Spinal cord (tissue), 10 donors: ENCODE measurements at places on chromosomes 11 and 22.
A peak's percentile ranks its signal among the peaks of the same experiment; 100 is the strongest.

DNA sequence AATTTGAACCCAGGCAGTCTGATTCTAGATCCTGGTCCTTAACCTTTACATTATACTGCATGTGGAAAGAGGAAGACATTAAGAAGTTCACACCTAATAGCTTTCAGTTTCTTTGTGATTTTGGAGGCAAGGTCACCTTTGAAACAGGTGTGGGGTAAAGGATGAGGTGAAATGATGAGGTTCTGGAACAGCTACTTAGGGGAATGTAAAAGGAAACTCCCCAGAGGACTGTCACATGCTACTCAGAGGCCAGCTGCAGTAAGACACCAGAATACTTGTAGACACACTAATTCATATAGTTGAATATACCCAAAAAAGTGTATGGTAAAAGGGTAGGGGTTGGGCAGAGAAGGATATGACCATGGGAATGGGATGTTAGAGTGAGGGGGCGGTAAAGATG, 5.4 kb downstream of the APIP start:
- H3K4me1 ChIP-seq: no peaks in the 10 kb centered on the region
- no peak overlapping the region for H3K4me3 ChIP-seq
- no peak for DNase-seq

DNA sequence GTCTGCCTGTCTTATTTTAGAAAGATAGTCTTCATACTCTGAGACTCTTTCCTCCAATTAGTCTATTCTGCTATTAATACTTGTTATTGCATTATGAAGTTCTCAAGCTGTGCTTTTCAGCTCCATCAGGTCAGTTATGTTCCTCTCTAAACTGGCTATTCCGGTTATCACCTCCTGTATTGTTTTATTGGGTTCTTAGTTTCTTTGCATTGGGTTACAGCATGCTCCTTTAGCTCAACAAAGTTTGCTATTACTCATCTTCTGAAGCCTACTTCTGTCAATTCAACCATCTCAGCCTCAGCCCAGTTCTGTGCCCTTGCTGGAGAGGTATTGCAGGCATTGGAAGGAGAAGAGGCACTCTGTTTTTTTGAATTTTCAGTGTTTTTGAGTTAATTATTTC, 21.0 kb upstream of the OR5AK2 start:
- no peaks in the 10 kb centered on the region for H3K36me3 ChIP-seq
- no peaks in the 10 kb centered on the region for H3K27me3 ChIP-seq
- no peaks in the 10 kb centered on the region for H3K4me1 ChIP-seq
- DNase-seq: no peak
- no peak overlapping the region for H3K27ac ChIP-seq
- H3K4me3 ChIP-seq: no peak overlapping the region

DNA sequence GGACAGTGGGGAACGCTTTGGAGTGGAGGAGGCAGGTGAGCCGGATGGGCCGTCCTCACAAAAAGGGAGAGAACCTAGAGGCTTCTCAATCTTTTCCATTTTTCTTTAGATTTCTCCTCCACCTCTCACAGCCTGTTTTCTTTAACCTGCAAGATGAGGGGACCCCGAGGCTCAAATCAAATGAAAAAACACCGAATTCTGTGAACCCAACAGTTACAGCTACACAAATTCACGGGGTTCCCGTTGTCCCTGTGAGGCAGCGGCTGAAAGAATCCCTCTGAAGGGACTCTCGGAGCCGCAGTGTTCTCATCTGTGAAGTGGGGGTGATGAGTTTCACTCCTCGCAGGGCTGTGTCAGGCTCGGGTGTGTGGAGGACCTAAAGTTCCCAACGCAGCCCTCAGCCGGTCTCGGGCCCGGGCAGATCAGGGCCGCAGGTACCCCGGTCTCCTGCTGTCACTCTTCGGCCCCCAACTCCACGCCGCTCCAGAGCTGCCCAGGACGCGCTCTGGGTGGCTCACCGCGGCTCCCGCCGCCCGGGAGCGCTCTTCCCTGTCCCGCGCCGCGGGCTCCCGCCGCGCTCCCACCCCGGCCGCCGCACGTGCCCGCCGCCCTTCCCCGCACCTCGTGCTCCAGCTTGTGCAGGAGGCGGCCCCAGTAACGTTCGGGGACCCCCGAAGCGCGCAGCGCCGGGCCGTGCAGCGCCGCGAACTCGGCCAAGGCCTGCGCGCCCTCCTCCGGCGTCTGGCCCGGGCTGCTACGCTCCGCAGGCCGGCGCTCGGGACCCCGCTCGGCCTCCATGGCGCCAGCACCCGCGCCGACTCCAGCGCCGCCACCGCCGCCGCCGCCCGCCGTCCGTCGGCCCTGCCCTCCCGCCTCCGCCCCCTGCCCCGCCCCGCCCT, at the start of gene TTLL12:
Gene TTLL12, minus strand, starts transcription at position 863 of the 899 bp plus-strand sequence. Its CDS starts 65 bp downstream, at position 798.
- H3K27me3 ChIP-seq: no peaks in the 10 kb centered on the region
- peak within 1 kb of the TSS; percentile 64 for H3K4me3 ChIP-seq
- peak within 1 kb of the TSS; percentile 92 for H3K27ac ChIP-seq
- peaks cover 19% of the 10 kb centered on the region for H3K36me3 ChIP-seq

DNA sequence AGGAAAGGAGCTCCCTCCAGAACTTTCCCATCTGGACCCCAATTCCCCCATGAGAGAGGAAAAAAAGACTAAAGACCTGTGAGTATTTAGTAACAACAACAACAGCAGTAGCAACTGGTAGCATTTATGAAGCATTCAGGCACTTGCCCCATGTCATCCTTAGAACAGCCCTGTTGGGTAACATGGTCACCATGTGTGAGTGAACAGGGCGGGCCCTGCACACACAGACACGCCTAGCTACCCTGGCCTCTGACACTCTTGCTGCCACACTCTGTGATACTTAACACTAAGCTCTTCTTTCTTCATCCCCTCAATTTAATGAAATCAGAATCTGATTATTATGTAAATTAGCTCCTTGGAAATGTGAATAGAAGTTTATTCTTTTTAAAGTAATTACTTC, 26.1 kb upstream of the SLC25A18 start:
- no peak overlapping the region for H3K4me3 ChIP-seq
- peaks cover 13% of the 10 kb centered on the region for H3K36me3 ChIP-seq
- no peaks in the 10 kb centered on the region for H3K27me3 ChIP-seq
- DNase-seq: no peak

DNA sequence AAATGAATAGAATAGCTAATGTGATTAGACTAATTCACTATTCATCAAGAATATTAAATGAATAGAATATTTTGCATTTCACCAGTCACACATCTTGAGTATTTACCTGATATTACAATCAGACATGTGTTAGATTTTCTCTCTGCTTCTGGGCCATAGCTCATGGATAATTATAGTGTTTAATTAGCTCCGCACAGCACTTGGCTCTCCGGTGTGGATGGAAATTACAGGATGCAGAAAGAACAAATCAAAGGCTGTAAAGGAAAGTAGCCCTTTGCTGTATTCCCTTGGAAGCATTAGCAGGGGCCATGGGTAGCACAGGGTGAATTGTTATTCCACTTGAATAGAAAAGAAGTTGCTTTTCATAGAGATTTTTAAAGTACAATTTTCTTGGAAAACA, 320.3 kb upstream of the SORL1-AS1 start:
- H3K4me3 ChIP-seq: no peak overlapping the region
- no peaks in the 10 kb centered on the region for H3K36me3 ChIP-seq
- H3K27me3 ChIP-seq: no peaks in the 10 kb centered on the region
- peak; percentile 33 for DNase-seq

DNA sequence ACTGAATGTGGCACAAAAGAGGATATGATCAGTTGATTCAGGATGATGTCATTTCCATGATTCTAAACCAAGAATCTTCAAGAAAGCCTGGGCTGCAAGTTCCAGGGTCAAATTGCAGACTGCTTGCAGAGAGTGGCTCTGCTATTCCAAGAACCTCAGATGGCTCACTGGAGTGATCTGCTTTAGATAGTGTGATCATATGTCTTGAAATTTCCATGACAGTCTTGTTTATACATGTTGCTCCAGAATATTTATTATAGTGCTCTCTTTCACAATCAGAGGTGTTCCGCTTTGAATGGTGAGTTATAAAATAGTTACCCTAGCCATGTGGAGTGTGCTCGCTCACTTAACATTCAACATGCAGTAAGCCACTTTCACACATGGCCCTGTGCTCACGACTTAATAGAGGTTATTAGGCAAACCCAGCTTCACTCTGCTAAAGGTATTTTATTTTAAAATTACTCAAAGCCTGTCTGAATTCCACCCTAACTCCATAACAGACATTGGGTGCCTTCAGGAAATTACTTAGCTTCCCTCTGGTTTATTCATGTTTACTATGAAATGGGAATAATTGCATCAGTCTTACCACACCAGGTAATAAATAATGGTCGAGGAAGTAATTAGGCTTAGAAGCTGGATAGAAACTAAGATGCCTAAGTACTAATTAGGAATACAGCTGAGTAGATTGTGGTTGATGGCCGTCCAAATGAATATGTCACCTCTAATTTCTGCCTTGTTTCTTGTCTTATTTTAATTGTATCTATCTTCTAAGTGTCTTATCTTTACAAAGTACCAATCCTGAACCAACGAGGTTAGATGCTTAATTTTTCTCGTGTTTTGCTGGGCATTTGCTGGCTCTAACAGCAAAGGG, 187.9 kb downstream of the ETS1 start:
- no peak overlapping the region for H3K27ac ChIP-seq
- H3K36me3 ChIP-seq: no peaks in the 10 kb centered on the region
- H3K4me3 ChIP-seq: no peak overlapping the region
- H3K27me3 ChIP-seq: no peaks in the 10 kb centered on the region
- peaks cover 3% of the 10 kb centered on the region for H3K4me1 ChIP-seq
- DNase-seq: no peak

GRCh38 chr11:114149689-114150407, 90.3 kb downstream of the ZBTB16 start:
- no peaks in the 10 kb centered on the region for H3K36me3 ChIP-seq
- H3K4me1 ChIP-seq: peaks cover 4% of the 10 kb centered on the region
- no peak overlapping the region for H3K27ac ChIP-seq
- no peaks in the 10 kb centered on the region for H3K27me3 ChIP-seq

GRCh38 chr11:12193515-12194336, 83.3 kb downstream of the MICAL2 start:
- peaks cover 3% of the 10 kb centered on the region for H3K27me3 ChIP-seq
- no peak overlapping the region for H3K4me3 ChIP-seq
- H3K27ac ChIP-seq: no peak overlapping the region
- no peak for DNase-seq

DNA sequence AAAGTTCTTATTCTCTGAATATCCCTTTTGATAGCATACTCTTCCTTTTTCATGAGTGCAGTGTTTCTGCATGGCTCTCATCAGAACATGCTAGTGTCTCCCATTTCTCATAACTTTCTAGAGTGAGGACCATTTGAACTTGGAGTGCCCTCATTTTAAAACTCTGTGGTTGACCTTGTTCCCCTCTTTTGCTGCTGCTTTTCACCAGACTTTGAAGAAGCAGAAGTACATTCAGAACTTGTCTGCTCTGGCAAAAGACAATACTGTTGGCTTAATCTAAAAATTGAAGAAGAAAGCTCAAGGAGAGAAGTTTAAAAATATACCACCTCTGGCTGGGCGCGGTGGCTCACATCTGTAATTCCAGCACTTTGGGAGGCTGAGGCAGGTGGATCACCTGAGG, 35.0 kb downstream of the PPARA start:
- no peaks in the 10 kb centered on the region for H3K4me1 ChIP-seq
- H3K27ac ChIP-seq: no peak overlapping the region
- H3K36me3 ChIP-seq: peaks cover 10% of the 10 kb centered on the region
- no peaks in the 10 kb centered on the region for H3K27me3 ChIP-seq

DNA sequence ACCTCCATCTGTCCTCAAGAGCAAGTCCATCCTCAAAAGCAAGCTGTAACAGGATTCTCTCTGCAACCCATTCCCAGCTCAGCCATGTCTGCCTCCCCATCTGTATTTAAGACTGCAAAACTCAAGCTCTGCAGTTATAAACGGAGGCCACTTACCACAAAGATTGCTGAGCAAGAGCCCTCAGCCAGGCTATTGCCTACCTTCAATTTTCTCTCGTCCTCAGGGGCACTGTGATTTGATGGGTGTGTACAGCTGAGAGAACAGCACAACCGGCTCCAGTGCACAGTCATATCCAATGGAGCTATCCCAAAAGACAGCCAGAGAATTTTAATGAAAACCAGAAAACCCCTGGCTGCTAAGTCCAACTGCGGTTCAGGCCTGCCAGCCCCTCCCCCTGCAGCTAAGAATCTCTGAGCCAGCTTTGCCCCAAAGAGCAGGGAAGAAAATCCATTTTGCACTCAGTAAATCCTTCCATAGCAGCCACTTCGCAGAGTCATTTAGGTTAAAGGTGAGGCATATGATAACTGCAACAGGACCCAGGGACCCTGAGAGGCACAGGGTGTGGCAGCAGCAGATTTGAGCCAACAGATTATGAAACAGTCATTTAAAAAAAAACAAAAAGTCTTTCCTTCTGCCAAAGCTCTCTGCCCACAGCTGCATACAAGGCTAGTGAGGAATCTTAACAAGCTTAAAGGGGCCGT, 37.6 kb downstream of the RAB30 start:
- H3K27ac ChIP-seq: peak overlapping the region; percentile 78
- peak overlapping the region; percentile 28 for H3K4me3 ChIP-seq
- no peaks in the 10 kb centered on the region for H3K27me3 ChIP-seq
- peaks cover 16% of the 10 kb centered on the region for H3K4me1 ChIP-seq

DNA sequence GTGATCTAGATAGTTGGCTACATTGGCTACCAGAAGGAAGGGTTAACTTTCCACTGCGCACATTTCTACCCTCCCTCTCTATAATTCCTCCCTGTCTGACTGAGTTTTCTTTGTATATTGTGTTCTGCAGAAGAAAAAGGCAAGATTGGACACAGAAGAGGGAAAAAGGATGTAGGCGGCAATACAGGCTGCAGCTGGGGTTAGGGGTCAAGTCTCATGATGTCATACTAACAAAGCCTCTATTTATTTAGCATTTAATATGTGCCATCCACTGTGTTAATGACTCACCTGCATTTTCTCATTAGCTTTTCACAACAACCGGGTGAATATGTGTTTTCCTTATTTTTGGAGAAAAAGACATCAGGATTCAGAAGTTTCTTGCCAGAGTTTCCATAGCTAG, 2.0 kb downstream of the FAM83F start:
- peaks cover 36% of the 10 kb centered on the region for H3K4me1 ChIP-seq
- peak overlapping the region; percentile 88 for H3K27ac ChIP-seq
- H3K36me3 ChIP-seq: no peaks in the 10 kb centered on the region
- DNase-seq: no peak

GRCh38 chr22:33248948-33249347, 190.8 kb upstream of the SYN3 start:
- peak; percentile 89 for DNase-seq
- H3K4me3 ChIP-seq: no peak overlapping the region
- no peaks in the 10 kb centered on the region for H3K36me3 ChIP-seq
- no peaks in the 10 kb centered on the region for H3K27me3 ChIP-seq
